ENCODE measurements at places on chromosomes 12 and 14.

- no peak for DNase-seq
These were observed 3.8 kb upstream of the SIVA1 start for GRCh38 chr14:104749111-104749649.

DNA sequence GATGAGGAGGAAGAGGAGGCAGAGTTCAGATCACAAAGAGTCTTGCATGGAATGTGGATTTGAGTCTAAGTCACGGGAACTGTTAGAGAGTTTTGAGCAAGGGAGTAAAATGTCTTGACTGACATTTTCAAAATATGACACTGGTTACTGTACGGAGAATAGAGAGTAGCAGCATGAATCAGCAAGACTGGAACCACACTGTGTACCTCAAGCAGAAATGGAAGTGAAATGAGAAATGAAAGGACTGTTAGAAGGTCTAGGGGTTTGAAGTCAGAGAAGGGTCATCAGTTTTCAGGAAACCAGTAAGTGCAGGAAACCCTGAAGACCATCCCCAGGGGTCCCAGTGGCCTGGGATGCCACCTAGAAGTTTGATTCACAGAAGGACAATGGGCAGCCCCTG lies 236.3 kb downstream of the GALC start:
- no peak for DNase-seq

DNA sequence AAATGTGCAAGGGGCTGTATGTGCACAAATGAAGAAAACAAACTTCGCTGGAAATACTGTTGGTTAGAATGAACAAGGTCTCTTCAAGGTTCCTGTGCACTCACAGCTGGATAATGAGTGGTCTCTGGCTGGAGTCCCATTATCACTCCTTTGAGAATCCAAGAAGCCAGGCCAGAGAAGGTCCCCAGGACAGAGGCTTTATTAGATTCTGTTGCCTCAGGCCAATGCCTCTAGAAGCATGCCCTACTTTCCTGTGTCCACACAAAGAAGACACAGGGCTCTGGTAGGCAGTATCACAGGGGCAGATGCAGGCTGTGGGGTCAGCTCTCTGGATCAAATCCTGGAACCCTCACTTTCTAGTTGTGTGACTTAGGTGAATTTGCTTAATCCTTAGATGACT lies 384.7 kb downstream of the GRIN2B start:
- DNase-seq = no peak

DNA sequence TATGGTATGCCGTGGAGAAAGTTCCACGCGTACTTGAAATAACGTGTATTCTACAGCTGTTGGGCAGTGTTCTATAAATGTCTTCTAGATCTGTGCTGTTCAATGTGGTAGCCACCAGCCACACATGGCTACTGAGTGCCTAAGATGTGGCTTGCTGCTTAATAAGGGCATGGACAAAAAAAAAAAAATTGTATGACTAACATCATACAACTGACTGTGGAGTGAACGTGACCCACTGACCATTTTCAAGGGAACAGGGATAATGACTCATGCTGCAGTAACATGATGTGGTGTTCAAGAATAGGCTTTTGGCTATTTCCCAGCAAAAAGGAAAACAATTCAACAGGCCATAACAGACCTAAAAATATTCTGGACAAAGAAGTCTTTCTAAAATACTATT lies 13.0 kb downstream of the ATG14 start:
- DNase-seq = no peak

DNA sequence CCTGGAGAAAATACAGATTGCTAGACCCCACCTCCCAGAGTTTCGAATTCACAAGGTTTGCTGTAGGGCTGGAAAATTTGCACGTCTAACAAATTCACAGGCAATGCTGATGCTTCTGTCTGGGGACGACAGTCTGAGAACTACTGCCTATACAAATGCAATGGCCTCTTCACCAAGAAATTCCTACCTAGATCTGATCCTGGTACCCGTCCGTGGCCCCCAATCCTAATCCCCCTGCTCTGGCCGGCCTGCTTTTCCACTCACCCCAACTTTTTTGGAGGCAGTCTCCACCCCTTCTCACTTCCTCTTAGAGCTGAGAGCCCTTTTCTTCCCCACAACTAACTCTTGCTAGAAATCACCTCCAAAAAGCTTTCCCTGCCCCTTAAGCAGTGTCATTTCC lies 3.1 kb upstream of the SSH1 start:
- no peak for DNase-seq

DNA sequence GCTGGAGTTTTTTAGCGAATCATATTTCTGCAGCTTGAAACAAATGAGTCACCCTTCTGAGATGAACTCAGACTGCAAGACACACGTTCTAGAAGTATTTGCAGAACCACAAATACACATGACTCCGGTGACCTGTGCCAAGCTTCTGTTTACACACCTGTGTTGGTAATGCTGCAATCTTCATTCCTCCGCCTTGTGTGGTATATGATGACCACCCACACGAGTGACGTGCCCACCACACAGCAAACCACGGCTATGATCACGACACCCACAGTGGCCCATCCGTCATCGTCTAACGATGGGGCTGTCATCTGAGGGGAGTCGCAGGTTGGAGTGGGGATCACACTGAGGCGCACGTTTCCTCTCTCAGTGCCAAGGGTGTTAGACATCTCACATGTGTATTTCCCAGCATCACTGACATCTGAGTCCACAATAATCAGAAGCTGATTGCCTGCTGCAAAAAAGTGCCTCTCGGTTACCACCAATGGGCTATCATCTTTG lies 43.0 kb downstream of the LRIG3 start:
- no peak for DNase-seq

GRCh38 chr12:57027805-57028153 lies 11.4 kb upstream of the TAC3 start:
- no peak for DNase-seq

DNA sequence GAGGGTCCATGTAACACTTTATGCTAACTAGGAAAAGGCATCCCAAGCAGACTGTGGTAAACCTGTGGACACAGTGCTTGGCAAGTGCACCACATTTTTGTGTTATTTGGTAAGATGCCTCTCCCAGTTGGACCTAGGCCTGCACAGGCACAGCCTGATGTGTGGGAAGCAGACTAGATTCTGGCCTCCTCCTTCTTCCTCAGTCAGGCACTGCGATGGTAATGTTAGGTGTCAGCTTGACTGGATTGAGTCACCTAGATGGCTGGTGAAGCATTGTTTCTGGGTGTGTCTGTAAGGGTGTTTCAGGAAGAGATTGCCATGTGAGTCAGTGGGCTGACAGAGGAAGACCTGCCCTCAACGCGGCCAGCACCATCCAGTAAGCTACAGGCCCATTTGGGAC lies 25.3 kb upstream of the RHOJ start:
- no peak for DNase-seq

DNA sequence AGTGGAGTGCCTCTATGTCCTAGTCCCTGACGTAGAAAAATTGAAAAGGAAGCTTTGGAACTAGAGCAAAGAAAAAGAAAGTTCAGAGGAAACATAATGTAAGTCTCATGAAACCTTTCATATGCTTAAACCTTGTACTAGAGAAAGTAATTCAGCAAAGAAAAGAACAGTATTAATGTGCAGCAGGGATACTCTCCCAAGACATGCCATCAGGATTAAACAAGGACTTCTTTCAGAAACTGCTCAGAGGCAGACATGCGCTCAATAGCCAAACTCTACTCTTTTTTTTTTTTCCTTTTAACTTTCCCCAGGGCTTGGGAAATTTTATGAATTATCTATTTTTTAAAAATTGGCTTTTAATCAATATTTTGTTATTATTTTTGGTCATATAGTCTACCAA lies 7.1 kb upstream of the ASB8 start:
- DNase-seq = no peak

DNA sequence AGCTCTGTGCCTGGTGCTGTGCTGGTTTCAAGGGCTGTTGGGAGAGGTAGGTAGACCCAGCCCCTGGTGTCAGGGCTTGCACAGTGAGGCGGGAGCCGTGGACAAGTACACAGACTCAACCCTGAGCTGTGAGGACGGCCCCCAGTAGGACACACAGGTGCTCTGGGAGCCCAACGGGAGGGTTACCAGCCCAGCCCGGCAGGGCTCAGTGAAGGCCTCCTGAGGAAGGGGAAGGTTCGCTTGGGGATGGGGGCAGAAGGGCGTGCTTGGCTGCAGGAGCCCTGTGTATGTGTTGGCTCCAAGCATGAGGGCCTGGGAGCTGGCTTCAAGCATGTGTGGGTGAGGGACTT lies 58.9 kb downstream of the SLC25A47 start:
- DNase-seq = no peak

- no peak for DNase-seq
These were observed 188.1 kb downstream of the SNAPC1 start for GRCh38 chr14:61950340-61950739.

GRCh38 chr14:77222546-77223225 lies 41.1 kb downstream of the TMEM63C start:
- no peak for DNase-seq

DNA sequence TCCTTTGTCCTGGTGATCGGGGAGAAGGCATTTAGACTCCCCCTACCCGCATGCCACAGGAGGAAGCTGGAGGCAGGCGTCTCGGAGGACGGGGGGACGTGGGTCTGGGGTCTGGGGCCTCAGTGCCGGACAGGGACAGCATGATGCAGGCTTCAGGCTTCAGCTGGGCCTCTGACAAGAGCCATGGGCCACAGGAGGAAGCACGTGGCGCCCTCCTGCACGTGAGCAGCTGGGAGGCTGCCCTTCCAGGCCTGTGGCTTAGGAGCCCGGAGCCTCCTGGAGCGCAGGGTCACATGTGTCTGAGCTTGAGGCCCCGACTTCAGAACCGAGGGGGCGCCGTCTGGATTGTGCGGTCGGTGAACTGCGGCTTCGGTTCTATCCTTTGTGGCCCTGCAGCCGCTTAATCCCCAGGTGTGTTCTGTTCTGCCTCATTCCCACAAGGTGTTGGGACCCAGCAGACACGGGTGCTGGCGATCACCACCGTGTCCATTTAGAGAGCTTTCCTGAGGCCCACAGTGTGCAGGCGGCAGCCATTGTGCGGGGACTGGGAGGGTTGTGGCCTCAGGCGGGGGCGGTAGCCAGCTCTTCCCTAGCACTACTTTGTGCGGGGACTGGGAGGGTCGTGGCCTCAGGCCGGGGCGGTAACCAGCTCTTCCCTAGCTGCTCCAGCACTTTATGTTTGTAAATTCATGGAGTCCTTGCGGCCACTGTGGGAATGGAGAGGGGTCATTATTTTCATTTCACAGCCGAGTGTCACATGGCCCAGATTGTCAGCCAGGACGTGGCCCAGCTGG lies 150.2 kb downstream of the ADGRD1 start:
- no peak for DNase-seq

GRCh38 chr14:68760761-68761160 lies 32.1 kb downstream of the ZFP36L1 start:
- no peak for DNase-seq

DNA sequence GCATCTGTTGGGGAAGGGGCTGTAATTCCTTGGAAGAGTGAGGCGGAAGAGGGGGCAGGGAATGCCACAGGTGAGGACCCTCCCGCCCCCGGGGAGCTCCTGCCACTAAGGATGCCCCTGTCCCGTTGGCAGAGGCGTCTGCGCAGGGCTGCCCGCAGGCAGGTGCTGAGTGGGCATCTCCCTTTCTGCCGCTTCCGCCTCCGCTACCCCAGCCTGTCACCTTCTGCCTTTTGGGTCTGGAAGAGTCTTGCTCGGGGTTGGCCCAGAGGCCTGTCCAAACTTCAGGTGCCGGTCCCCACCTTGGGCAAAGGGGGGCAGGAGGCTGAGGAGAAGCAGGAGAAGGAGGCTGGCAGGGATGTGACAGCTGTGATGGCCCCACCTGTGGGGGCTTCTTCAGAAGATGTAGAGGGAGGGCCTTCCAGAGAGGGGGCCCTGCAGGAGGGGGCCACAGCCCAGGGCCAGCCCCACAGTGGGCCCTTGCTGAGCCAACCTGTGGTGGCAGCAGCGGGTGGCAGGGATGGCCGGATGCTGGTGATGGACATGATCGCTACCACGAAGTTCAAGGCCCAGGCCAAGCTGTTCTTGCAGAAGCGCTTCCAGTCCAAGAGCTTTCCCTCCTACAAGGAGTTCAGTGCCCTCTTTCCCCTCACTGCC lies 10.0 kb downstream of the VRTN start:
- DNase-seq = no peak

DNA sequence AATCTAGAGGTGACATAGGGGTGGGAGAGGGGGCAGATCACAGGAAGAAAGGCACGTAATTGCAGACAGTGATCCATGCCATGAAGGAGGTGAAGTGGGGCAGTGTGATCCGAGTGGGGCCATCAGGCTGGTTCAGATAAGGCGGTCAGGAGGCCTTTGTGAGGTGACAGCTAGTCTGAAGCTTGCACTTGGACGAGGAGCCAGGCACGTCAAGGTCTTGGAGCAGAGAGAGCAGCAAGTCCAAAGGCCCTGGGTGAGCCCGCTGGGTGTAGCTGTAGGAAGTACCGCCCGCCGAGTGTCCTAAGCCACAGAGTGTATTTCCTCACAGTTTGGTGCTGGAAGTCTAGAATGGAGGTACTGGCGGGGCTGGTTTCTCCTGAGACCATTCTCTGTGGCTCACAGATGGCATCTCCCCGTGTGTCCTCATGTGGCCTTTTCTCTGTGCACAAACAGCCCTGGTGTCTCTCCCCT lies 23.6 kb downstream of the RHOF start:
- no peak for DNase-seq

- DNase-seq = no peak
These were observed 60.3 kb downstream of the ATP2B1 start for GRCh38 chr12:89648211-89648930.

DNA sequence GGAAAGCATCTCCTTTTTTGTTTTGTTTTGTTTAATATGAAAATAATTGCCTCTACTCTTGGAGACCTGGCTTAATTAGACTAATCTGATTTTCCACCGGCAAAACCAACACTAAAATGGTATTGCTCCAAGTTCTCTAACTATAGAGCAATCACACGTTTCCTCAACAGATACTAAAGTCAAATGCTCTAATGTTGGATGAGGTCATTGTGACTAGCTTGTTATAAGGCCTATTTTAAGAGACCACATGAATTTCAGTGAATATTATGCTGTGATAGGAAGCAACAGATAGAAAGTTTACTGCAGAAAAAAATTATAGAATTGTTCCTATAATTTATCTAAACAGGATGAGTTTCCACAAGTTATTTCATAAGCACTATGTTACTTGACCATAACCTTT lies 3.3 kb upstream of the CCDC196 start:
- no peak for DNase-seq

- DNase-seq = no peak
These were observed 307.8 kb downstream of the BCL11B start for GRCh38 chr14:98964171-98964570.

- DNase-seq = no peak
These were observed 5.5 kb downstream of the NKX2-1 start for GRCh38 chr14:36514278-36515104.

DNA sequence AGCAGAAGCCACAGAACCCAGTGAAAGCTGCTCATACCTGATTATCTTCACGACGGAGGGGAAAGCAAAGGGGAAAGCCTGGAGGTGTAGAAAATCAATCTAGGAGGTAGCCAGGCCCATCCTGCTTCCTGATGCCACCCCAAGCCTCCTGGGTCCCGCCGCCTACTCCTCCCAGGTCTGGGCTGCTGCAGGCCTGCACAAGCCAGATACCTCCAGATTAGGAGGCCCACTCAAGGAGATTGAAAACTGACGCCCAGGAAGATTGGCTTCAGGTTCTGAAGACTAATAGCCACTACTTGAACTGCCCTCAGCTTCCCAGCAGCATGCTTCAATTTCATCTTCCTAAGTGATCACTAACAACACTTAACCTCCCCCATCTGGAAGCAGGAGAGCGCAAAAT lies 87.1 kb downstream of the GCH1 start:
- no peak for DNase-seq

All from stimulated activated CD8-positive, alpha-beta memory T cell treated with anti-CD3 and anti-CD28 coated beads, Interleukin-2, amount 100 ng/mL, for 48 hours (primary cell).